Head of caudate nucleus (tissue), 42 donors: ENCODE measurements at places on chromosomes 5 and 9.

GRCh38 chr9:98707166-98708102, 1.3 kb downstream of the GABBR2 start:
- DNase-seq: peak; percentile 48

- DNase-seq: peak; percentile 58
Observed at GRCh38 chr5:44809215-44809955, 638 bp downstream of the MRPS30 start.

GRCh38 chr9:137390553-137391410, 32.2 kb downstream of the EXD3 start:
- DNase-seq: peak; percentile 24

DNA sequence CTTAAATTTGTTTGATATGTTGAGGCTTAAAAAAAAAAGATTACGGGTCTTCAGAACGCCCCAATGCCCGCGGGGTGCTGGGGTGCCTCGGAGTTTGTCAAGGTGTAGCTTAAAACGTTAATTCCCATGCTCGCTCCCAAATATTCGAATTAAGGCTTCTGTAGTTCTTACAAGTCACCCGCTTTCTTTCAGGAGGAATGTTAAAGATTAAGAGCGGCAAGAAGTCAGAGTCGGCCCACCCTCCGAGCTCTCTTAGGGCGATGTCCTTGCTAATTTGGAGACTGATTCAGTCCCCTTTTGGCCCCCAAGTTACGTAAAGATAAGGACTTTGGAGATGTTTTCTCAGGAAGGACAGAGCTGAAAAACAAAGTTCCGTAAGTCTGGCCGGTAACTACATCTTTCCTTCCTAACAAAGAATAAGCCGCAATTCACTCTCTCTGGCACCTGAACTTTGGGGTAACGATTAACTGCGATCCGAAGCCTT, 746 bp upstream of the NPM1 start:
- no peak for DNase-seq

GRCh38 chr9:133360400-133361393, 4.3 kb downstream of the SURF2 start:
- no peak for DNase-seq

GRCh38 chr9:134770972-134771971, 109.3 kb upstream of the FCN2 start:
- no peak for DNase-seq

GRCh38 chr5:17808566-17808965, 174.3 kb downstream of the TAF11L14 start:
- DNase-seq: no peak

DNA sequence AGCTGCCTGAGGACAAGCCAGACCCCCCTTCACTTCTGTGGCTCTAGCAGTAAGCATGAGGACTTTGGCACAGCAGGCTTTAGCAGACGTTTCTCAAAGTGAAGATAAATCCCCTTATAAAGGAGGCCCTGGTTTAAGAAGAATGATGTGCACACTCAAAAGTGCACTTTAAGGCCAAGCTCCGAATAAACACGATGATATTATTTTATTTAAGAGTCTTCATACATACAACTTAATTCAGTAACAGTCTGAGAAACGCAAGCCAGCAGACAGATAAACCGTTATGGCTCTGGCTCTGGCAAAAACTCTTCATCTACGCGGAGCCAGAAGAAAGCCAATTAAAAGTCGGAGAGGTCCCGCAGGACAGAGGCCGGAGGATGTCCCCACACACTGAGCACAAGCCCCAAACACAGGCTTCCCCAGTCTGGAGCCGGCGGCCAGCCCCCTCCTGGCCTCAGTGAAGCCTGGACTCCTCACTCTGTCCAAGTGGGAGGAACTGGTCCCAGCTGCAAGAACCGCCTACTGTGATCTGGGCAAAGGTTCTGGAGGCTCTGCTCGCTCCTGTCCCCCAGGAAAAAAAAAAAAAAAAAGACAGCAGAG, 44.6 kb downstream of the ADAMTS2 start:
- DNase-seq: no peak

- DNase-seq: peak; percentile 23
Observed at GRCh38 chr5:2133080-2133479, 250.4 kb upstream of the IRX4 start.

DNA sequence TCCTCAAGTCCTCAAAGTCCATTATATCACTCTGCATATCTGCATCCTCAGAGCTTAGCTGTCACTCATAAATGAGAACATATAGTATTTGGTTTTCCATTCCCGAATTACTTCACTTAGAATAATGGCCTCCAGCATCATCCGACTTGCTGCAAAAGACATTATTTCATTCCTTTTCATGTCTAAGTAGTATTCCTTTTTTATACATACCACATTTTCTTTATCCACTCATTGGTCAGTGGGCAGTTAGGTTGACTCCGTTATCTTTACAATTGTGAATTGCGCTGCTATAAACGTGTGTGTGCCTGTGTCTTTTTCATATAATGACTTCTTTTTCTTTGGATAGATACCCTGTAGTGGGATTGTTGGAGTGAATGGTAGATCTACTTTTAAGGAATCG, 117.2 kb downstream of the OR2K2 start:
- no peak for DNase-seq

DNA sequence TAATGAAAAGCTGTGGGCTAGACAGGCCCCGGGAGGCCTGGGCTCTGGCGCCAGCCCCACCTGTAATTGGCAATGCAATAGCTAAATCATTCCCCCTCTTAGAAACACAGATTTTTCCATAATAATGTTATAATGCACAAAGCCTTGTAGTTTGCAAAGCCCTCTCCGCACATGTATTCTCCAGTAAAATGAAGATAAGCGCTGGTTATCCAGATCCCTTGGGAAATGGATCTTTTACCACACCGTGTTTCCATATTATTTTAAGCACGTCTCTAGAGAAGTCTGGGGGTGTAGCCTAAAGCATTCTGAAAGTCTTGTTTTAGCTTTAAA, 1.1 kb upstream of the APBA1 start:
- DNase-seq: no peak

GRCh38 chr5:128237546-128237945, 154.0 kb downstream of the SLC12A2 start:
- no peak for DNase-seq

GRCh38 chr5:89560696-89561095, 677.7 kb upstream of the MEF2C start:
- DNase-seq: no peak

DNA sequence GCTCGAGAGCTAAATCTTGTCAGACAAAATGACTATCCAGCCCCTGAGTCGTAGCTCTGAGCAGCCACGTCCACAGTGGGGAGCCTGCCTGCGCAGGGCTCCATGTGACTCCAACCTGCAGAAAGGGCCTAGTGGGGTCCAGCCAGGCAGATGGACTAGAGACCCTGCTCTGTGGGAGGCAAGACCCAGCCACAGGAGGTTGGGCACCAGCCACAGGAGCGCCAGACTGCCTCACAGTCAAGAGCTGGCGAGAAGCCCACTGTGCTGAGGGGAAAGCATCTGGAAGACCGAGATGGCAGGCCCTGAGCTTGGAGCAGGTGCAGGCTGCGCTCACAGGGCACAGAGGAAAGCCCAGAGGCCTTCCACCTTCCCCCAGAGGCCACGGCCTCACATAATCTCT, 61.4 kb downstream of the C5orf15 start:
- DNase-seq: peak; percentile 27

GRCh38 chr5:148176480-148176879, 8.1 kb downstream of the SPINK14 start:
- no peak for DNase-seq

DNA sequence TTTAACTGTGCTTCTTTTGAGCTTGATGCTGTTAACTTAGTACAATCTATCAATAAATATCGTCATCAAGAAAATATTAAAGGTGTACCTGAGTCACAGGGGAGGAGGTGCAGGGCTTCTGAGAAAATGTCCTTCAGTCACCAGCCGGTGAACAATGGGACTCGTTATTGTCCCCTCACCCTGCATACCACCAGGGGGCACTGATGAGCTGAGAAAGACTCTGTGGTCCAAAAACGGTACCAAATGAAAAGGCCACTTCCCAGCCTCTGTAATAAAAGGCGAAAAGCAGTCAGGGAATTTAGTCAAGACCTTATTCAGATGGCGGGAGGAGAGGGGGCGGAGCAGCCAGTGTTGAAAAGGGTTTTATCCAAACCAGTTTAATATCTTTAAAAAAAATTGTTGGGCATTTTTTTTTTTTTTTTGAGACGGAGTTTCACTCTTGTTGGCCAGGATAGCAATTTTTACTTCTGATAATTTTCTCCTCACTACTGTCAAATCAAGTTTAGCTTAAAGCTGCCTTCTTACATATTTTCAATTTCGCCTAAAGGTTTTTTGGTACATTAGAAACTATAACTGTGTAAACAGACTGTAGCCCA, 271.9 kb upstream of the ADAMTS16 start:
- peak; percentile 84 for DNase-seq

GRCh38 chr5:14211818-14212803, 69.0 kb downstream of the TRIO start:
- DNase-seq: no peak
